Colonic mucosa (tissue), 4 donors: ENCODE measurements at places on chromosomes 13 and 19. TPM values are rescaled to one million over a fixed set of nuclear protein-coding genes. Genes with fewer than 3 reads are reported as not detected.

Gene EEF2
- 2,241 TPM for total RNA-seq

Gene SHD
- total RNA-seq = 19.3 TPM

Gene CGB2
- total RNA-seq = not detected

Gene PLPPR3
- not detected for total RNA-seq

- DNase-seq = peak; percentile 29
Observed at GRCh38 chr13:42894765-42895243, 97.2 kb downstream of the EPSTI1 start.

DNA sequence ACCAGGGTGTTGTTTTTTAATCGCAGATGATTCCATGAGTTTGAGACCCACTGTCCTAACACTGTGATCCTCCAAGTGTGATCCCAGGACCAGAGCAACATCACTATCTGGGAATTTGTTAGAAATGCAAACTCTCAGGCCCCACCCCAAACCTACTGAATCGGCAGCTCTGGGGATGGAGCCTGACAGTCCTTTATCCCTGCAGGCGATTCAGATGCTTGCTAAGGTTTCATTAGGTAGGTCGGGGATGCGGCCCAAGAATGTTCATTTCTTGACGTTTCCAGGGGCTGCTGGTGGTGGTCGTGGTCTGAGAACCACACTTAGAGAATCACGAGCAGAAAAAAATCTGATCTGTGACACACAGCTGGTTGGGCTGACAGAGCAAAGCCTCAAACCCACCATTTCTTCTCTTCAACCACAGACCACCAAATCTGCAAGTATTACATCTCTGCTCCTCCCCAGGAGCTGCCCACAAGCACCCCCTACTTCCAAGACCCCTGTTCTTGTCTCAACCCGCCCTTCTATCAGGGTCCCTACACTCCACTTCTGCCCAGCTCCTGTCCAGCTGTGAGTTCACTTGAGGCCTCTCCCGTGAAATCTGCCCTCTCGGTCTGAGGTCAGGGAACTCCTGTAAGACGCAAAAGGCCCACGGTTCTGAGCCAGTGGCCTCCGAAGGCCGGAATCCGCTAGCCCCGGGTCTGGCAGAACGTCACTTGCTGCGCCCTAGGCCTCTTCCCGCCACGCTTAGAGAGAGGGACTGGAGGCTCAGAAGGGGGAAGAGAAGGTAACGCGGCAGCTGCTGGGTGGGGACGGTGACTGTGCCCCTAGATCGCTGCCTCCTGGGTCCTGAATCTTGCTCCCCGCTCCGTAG, 1.1 kb upstream of the FARP1 start:
- peak; percentile 27 for DNase-seq

Gene RASIP1
- 4.8 TPM for total RNA-seq

DNA sequence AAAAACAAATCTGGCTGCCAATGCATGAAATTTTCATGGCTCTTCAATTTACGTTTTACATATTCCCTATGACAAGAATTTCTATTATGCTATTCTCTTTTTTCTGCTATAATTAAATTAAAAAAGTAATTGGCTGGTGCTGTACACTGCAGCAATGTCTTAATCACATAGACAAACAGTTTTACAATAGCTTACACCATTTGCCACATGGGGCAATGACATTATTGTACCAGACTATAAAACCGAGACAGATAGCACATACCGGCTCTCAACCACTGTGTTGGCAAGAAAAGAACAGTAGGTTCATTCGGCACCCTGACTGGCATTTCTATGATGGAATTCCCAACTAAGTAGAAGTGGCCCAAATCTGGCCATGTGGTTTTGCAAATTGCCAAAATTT, 67.7 kb downstream of the DACH1 start:
- peak; percentile 19 for DNase-seq

- DNase-seq = no peak
Observed at GRCh38 chr13:45337803-45338202, 3.2 kb downstream of the TPT1 start.

- no peak for DNase-seq
Observed at GRCh38 chr19:38204728-38205127, 19.3 kb downstream of the DPF1 start.

- DNase-seq = no peak
Observed at GRCh38 chr19:4115050-4115817, 8.7 kb downstream of the MAP2K2 start.

DNA sequence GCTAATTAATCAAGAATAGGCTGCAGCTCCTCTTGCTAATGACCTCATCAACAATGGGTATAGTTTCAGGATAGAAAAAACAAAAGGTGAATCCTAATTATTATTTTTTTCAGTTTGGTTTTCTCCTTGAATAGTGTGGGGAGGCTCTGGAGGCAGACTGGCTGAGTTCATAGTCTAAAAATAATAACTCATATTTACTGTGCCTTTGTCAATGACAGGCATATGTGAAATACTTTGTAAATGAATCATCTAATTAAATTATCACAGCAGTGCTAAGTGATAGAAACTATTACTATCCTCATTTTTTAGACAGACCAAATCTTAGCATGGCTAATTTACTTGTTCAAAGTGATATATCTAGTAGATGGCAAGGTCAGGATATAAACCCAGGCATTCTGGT, 1261.0 kb upstream of the SLC10A2 start:
- DNase-seq = no peak

Gene ZNF534
- not detected for total RNA-seq

DNA sequence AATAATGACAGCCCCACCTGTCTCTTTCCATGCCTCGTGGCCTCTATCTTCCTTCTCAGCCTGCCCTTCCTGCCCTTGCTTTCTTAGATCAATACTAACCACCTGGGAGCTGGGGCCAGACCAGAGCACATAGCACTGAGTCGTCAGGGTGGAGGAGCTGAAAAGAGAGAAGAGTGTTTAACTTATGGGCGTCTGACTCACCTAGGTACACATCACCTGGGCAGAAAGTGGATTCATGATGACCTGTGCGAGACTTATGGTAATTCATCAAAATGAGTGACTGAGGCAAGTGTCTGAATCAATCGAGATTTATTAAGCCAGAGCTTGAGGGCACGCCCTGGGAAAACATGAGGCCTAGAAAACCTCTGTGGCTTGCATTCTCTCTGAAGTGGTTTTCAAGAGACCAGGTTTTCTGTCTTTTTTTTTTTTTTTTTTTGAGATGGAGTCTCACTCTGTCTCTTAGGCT, 19.2 kb downstream of the CEACAM6 start:
- peak; percentile 88 for DNase-seq

- DNase-seq = no peak
Observed at GRCh38 chr13:52736891-52737290, 2.7 kb downstream of the CNMD start.

GRCh38 chr13:110294146-110294545, 12.8 kb downstream of the COL4A1 start:
- no peak for DNase-seq

Gene SIGLECL1
- total RNA-seq = not detected

DNA sequence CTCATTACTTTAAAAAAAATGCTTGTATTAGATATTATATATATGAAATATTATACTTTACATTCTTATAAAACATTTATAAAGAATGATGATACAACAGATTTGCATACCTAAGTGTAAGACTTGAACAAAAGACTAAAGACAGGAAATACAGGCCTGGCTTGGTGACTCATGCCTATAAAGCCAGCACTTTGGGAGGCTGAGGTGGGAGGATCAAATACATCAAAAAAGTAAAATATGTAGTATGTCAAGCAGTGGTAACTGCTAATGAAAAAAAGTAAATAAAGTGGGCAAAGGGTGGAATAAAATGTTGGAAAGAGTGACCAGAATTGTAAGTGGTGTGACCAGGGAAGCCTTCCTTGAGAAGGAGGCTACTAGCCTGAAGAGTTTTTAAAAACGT, 133.7 kb downstream of the GGACT start:
- DNase-seq = peak; percentile 42

Gene GAS6
- total RNA-seq = 118 TPM

DNA sequence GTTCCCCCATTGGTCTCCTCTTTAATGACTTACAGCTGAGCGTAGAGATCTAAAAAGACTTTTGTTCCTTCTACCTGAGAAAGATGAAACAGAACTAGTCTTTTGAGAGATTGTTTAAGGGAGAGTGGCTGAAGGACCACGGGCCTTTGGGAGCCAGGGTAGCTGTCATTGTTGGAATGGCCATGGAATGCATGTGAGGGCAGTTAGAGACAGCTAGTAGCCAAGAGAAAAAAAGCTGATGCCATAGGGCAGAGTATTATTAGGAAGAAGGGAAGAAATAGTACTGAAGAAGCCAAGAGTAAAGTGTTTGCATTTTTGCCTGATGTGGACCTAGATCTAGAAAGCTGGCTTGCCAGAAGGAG, 5.6 kb downstream of the ZNF507 start:
- DNase-seq = no peak

DNA sequence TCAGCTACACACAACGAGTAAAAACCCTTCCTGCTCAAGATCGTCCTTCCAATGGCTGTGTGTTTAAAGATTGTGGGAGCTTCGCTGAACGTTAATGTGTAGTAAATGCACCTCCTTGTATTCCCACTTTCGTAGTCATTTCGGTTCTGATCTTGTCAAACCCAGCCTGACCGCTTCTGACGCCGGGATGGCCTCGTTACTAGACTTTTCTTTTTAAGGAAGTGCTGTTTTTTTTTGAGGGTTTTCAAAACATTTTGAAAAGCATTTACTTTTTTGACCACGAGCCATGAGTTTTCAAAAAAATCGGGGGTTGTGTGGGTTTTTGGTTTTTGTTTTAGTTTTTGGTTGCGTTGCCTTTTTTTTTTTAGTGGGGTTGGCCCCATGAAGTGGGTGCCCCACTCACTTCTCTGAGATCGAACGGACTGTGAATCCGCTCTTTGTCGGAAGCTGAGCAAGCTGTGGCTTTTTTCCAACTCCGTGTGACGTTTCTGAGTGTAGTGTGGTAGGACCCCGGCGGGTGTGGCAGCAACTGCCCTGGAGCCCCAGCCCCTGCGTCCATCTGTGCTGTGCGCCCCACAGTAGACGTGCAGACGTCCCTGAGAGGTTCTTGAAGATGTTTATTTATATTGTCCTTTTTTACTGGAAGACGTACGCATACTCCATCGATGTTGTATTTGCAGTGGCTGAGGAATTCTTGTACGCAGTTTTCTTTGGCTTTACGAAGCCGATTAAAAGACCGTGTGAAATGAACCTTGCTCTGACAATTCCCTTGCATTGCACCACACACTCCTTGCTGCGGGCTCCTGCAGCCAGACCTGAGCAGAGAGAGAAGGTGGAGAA, 2.7 kb upstream of the FAM174C start:
- DNase-seq = no peak

DNA sequence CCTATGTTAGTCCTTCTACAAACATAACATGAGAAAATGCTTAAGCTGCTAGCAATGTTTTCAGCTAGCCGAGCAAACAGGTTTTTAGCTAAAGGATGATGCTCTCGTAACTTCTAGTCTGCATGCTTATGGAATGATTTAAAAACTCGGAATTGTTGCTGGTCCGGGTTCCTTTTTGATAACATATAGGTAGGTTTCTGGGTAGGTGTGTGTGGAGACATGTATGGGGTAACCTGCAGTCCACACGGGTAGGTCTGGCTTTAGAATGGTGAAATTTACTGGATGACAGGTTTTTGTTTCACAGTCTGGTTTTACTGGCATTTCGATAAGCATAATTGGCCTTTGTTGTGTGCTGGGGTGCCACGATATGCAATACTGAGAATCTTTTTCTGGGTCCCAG, 4.4 kb downstream of the ZNF813 start:
- DNase-seq = no peak

Gene KIR2DL3
- not detected for total RNA-seq

DNA sequence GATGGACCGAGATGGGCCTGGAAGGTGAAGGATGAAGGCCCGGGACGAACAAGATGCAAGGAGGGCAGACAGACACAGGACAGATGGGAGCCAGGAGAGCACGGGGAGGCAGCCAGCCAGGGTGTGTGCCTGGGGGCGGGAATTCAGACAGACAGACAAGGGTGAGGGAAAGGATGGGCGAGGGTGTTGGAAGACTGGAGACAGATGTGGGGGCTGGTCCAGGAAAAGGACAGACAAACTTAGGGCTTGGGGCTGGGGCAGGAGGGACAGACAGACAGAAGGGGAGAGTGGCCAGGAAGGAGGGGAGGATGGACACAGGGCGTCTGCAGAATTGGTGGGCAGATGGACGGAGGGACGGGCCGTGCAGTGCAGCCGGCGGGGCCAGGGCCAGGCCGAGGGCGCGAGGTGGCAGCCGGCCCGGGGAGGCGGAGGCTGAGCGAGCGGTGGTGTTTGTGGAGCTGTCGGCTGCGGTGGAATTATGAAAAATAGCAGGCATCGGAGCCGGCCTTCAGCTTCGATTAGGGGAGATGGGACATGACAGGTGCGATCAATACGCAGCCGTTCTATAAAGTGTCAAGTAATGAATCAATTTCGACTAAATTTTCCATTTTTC, 4.6 kb upstream of the ERFL start:
- no peak for DNase-seq

DNA sequence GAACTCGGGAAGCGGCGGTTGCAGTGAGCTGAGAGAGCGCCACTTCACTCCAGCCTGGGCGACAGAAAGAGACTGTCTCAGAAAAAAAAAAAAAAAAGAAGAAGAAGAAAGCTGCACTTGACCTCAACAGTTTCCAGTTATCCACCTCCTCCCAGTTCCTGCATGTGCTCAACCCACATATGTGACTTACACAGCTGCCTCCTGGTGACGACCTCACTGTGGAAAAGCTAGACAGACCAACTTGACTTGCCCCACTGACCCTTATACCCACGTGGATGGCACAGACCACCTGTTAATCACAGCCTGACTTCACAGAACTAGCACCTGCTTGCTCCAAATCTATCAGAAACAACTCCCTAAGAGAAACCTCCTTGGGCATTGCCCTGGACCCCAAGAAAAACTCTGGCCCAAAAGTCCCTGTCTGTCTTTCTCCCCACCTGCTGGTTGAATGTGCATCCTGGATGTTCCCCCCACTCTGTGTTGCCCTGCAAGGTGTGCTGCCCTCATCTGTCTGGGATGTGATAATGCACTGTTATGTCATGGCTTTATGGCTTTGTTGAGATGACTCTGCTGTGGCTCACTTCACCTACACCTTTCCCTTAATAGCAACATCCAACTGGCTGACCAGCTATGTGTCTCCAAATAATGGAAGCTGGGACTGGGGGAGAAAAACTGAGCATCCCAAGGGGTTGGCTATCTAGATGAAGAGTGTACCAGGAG, 2.8 kb downstream of the ZNF20 start:
- DNase-seq = no peak

DNA sequence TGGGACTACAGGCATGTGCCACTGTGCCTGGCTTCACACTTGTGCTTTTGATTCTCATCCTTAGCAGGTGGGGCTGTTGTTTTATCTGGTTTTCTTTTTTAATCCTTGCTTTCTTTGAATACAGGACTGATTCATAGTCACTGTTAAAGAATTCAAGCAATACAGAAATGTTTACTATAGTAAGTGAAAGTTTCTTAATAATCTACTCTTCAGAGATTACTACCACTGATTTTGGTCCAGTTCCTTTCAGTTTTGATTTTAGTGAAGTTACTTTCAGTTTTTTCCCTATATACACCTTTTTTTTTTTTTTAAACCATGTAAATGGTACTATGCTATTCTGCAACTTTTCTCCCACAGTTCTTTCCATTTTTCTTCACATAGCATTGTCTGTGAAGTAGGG, 53.6 kb downstream of the GATAD2A start:
- no peak for DNase-seq
